ENCODE measurements at places on chromosomes 11 and 22.

GRCh38 chr22:47628477-47629272 is 866.2 kb downstream of the TBC1D22A start:
- DNase-seq = no peak

- DNase-seq = no peak
Measured at GRCh38 chr11:17388609-17389210, at the start of gene KCNJ11. Gene KCNJ11 (minus strand): TSS chr11:17388659. CDS start chr11:17388091, 568 bp downstream.

DNA sequence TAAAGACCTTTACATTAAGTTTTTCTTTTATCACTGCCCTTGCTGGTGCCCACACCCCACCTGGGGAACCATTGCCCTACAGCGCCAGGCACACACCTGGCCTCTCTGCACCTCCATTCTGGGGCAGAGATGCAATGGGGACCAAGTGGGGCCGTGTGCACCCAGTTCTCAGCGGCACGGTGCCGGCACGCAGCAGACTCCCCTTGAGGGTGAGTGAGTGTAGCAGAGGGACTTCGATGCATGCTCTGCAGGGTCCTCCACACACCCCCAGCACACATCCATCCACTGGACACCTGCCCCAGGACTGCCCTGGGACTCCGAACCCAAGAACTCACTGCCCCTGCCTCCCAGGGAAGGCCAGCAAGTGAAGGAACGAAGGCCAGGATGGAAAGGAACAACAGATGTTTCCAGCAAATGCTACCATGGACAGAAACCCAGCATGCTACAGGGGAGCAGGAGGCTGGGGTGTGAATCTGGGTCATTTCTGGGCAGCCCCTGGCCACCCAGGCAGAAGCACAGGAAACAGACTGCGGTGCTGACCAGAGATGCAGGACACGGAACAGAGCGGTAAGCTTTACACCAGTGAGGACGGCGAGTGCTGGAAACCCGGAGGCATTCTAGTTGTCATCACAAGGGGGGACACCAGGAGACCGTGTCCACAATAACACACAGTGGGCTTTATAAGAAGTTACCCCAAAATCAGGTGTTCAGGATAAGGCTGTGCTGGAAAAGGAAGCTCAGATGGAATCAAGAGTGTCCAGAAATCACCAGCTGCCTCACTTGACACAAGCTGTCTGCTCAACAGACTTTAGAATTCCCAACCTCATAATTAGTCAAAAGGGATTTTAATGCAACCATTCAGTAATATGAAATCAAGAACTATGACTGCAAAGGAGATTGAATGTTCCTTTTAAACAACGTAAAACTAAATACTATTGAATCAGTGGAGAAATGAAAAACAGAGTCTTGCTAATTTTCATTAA is 32.7 kb upstream of the MOB2 start:
- DNase-seq = no peak

GRCh38 chr11:19683141-19683805 is 29.4 kb upstream of the NAV2 start:
- DNase-seq = peak; percentile 60

DNA sequence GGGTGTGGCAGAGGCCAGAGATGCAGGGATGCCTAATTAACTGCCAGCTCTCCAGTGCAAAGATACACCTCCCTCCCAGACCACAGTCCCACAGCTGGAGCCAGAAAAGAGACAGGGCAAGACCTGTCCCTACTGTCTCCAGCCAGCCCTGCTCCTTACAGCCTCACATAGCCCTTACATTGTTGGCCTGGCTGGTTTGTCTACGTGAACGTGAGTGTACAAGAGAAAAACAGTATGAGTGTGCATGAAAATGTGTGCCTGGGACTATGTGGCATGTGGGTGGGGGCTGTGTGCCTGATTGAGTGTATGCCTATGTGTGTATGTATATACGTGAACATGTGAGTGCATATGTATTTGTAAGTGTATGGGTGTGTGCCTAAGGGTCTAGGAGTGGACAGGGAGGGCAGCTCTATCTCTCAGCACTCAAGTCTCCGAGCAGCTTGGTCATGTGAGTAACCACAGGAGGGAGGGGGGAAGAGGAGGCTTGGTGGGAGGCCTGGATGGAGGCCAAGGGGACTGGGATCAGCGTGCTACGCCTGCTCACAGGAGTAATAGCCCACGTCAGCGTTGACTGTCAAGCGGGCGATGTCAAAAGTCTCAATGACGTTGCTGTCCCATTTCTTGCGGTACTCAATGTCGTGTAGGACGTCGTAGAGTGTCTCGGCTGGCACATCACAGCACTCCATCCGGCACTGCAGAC is 6.6 kb upstream of the ARAP1 start:
- DNase-seq = peak; percentile 8

- no peak for DNase-seq
Measured at GRCh38 chr11:37442576-37442975, 844.5 kb upstream of the RAG2 start.

DNA sequence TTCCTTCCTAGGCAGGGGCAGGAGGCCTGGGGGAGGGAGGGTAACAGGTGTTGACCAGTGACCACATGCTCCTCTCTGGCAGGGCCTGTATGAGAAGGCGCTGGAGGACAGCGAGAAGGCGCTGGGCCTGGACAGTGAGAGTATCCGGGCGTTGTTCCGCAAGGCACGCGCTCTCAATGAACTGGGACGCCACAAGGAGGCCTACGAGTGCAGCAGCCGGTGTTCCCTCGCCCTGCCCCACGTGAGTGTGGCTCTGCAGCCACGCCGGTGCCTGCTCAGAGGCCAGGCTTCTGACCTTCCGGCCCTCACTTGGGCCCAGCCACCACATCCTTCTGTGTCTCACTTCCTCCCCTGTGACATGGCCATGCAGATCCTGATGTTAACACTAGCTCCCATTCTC is 25.8 kb downstream of the ZC3H7B start:
- no peak for DNase-seq

DNA sequence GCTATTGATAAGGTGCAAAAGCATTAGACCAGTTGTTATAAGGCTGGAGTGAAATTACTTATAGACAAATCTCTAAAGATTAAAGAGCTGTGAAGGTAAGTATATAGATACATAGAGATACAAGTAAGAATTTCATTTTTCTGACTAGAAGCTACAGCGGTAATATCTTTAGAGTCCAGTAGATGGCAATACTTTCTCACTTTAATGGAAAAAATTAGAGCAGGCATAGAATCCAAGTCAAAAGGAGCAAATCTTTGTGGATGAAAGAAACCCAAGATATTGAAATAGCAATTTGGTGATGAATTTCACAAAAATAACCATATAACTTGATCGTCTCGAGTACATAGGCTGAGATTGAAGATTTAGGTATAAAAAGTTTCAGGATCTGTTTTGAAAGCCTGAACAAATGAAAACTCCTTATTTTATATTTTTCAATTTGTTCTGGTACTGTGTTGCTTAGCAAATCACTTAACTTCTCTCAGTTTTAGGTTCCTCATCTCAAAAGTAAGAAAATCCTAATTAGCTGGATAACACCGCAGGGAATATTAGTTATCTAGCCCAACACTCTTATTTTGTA is 81.9 kb downstream of the UVRAG start:
- peak; percentile 49 for DNase-seq

DNA sequence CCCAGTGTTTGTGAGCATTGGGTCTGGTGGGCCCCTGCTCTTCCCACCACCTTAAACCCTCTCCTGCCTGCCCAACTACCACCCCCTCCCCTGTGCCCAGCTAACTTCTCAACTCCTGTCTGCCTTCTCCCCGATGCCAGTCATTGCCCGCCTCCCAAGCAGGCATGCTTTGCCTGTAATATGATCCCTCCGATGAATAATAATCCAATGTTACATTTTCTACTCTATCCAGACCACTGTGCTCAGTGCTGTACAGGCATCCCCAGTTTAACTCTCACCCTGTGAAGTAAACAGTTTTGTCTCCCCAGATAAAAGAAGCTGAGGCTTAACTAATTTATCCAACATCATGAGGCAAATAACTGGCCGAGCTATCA is 35.5 kb upstream of the OLFML1 start:
- DNase-seq = no peak

DNA sequence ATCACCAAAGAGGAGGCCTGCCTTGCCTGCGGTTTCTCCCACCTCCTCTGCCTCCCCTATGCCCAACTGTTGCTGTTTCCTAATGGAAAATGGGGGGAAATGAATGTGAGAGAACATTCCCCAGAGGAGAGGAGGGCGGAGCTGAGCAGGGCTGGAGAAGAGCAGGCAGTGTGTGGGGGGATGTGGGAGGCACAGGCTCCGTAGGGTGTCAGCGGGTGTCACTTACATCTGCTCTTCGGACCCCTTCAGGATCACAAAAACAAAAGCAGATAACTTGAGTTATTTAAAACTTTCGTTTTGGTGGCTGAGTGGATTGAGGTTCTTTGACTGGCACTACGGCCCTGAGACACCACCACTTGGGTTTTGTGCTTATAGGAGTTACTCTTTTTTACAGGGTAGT is 93.8 kb downstream of the CEP164 start:
- DNase-seq = no peak

GRCh38 chr11:65557280-65558001 is 718 bp downstream of the LTBP3 start:
- DNase-seq = no peak

All from NCI-H446 treated with DMSO at 0.1 percent for 48 hours (cell line).